ENCODE measurements at places on chromosomes 5 and 9.

DNA sequence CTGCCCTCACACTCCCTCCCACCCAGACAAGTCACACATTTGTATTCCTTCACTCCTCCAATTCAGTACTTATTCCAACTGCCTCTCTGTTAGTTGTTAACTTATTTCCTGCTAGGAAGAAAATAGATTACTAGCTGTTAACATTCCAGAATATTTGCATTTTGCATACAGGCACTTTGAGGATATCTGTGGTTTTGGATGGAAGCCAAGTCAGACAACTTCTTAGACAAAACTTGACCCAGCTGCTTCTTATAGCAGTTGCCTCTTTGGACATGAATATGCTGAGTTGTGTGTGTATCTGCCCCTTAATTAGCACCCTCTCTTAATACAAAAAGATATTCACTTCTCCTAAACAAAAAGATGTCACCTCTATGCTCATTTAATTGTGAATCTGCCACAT, 1280.6 kb upstream of the ACO1 start:
- DNase-seq: no peak

- DNase-seq: no peak
Measured at GRCh38 chr5:11427569-11427968, 476.7 kb downstream of the CTNND2 start.

- DNase-seq: no peak
Measured at GRCh38 chr9:89850631-89851325, 246.0 kb downstream of the GADD45G start.

GRCh38 chr9:26308328-26308727, 584.3 kb downstream of the CAAP1 start:
- no peak for DNase-seq

DNA sequence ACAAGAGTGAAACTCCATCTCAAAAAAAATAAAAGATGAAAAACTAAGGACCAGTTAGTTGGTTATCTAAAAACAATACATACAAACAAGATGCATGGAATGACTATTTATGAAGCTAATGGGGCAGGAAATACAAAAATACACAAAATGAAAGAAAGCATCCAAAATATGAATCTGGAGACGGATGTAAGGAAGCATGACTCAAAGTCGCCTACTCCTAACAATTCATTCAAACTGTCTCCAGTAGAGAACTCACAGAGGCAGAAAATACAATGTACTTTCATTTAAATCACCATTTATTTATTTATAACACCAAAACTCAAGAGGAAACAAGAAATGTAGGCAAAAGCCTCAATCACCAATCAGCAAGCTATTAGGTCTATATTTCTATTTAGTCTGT, 68.4 kb downstream of the SCAI start:
- DNase-seq: no peak

GRCh38 chr9:23823986-23824829, 1.8 kb downstream of the ELAVL2 start:
- no peak for DNase-seq

GRCh38 chr9:29974197-29974596, 2400.9 kb upstream of the C9orf72 start:
- DNase-seq: no peak

- no peak for DNase-seq
Measured at GRCh38 chr5:56328753-56329560, 95.8 kb upstream of the ANKRD55 start.

DNA sequence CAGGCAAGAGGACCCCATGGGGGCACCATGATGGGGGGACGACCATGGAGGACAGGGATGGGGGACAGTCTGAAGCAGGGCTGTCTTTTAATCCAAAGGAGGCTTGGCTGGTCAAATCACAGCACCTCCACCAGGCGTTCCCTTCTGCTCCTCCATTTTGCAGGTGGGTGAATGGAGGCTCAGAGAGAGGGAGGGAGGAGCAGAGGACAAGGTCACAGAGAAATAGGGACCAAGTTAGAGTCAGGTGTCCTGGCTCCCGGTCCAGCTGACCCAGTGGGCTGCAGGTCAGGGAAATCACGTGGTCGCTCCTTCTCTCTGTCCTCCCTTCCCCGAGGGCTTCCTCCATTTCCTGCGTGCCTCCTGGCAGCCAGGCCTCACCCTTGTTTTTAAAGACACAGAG, 156.4 kb upstream of the SMIM23 start:
- no peak for DNase-seq

- no peak for DNase-seq
Measured at GRCh38 chr9:123432331-123433236, 76.6 kb downstream of the CRB2 start.

Data from NCI-H526 treated with DMSO at 0.1 percent for 48 hours (cell line).